Stimulated activated CD4-positive, alpha-beta T cell treated with anti-CD3 and anti-CD28 coated beads, Interleukin-4, amount 100 ng/mL, for 48 hours (primary cell): ENCODE measurements at places on chromosomes 6 and 20.

DNA sequence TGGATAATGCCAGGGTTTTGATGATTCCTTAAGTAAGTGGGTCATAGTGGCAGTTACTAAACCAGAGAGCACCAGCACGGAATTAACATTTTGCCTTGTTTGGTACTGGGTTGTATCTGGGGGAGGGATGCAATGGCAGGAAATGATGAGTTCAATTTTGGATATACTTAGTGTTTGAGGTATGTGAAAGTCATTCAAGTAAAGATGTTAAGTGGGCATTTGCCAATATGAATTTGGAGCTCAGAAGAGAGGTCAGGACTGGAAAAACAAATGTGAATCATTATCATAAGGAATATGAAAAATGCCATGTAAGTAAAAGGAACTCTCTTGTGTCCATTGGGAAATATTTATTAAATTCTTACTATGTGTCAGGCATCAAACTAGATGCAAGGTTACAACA is 6.2 kb downstream of the PXT1 start:
- no peak for DNase-seq

GRCh38 chr20:49936153-49937026 is at the start of gene RNF114:
RNF114 (plus strand) TSS chr20:49936397; CDS start chr20:49936413, 16 bp downstream.
- DNase-seq, result peak; percentile 93

GRCh38 chr20:3565851-3566250 is 95.0 kb downstream of the ATRN start:
- DNase-seq, result no peak

- DNase-seq, result no peak
These were observed 26.0 kb downstream of the MYLIP start for GRCh38 chr6:16154904-16155303.

DNA sequence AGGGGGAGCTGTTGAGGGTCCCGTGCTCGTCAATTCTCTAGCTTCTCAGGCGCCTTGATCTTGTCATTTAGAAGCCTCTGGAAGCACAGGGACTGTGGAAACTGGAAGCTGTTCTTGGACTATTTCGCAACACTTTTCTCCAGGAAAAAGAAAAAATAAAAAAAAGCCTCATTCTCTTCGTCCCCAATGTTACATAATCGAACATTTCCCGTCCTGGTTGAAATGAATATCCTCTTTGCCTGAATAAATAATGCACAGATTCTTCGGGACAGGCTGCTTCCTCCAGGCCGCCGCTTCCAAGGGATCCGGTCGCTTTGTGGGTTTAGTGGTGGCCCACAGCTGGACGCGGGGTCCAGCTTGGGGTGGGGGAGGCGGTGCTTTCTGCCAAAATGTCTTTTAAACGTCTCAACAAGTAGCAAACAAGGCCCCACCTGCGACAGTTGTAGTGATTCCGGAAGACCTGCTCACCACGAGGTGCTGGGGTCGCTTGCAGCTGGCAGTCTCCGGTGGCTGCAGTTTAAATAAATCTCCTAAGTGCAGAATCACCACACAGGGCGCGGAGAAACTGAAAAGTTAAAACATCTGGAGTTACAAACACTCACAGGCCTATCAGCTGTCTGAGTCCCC is 125.9 kb upstream of the ESR1 start:
- DNase-seq, result no peak

DNA sequence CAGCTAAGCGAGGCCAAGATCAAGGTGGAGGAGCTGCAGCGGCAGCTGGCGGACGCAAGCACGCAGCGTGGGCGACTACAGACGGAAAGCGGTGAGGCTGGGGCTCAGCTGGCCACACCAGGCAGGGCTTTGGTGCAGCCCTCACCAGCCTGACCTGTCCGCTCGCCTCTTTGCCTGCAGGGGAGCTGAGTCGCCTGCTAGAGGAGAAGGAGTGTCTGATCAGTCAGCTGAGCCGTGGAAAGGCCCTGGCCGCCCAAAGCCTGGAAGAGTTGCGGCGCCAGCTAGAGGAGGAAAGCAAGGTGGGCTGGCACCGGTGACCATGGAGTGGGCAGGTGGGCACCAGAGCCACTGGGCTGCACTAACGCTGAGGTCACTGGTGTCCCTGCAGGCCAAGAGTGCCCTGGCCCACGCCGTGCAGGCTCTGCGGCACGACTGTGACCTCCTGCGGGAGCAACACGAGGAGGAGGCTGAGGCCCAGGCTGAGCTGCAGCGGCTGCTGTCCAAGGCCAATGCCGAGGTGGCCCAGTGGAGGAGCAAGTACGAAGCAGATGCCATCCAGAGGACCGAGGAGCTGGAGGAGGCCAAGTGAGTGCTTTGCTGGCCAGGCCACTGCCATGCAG is 42.8 kb downstream of the MYH7B start:
- DNase-seq, result no peak

GRCh38 chr6:43014434-43014909 is 423 bp downstream of the KLHDC3 start:
- DNase-seq, result no peak

DNA sequence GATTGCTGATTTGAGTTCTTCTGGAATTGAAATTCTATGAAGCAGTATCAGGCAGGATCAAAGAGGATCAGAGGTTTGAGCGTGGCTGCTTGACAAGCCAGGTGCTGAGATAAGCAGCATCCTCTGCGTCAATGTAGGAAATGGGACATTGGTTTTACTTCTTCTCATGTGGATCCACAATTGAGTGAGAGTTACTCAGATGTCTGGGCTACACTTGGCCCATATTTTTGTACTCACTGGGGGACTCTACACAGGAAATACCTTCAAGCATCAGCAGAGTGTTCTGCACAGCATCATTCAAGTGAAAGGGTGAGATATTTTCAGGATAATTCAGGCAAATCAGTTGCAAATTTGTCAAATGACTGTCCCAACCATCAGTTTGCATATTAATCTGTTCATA is 613.9 kb upstream of the ARID1B start:
- DNase-seq, result no peak

- no peak for DNase-seq
These were observed 36.7 kb downstream of the FGD2 start for GRCh38 chr6:37042150-37042549.

DNA sequence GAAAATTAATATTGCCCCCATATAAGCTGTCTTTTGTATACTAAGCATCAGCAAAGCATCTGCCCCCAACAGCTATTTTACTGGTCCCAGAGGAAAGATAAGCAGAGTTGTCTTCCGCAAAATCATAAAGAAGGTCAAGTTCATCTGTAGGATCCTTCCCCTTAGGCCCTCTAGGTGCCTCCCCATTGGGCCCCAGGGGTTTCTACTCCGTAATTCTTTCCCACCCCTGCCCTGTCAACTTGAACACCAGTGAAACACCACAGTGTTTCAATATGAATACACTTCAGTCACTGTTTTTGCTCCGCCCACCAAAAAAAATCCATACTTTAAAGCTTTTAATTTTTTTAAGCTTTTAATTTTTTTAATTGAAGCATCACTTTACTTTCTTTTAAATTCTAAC is 159.2 kb downstream of the ATXN1 start:
- peak; percentile 60 for DNase-seq

GRCh38 chr6:3517350-3517749 is 60.5 kb upstream of the SLC22A23 start:
- DNase-seq, result no peak
